ENCODE measurements at places on chromosomes 11 and 22.
A peak's percentile ranks its signal among the peaks of the same experiment; 100 is the strongest.

- DNase-seq: no peak
Observed at GRCh38 chr11:108203075-108203474, 19.4 kb downstream of the NPAT start.

DNA sequence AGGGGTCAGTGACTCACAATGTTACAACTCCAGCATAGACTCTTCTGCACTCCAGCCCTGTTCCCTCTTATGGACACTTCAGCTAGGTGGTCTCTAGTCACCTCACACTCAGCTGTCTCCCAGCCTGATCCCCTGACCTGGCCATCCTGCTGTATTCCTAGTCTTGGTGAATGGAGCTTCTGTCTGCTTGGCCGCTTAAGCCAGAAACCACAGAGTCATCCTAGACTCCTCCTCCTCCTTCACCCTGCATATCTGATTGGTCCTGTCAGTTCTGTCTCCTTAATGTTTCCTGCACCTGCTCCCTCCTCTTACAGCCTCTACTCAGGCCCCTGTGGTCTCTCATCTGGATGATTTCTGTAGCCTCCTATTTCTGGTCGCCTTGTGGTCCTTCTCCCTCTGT is 144.9 kb downstream of the HIPK3 start:
- DNase-seq: no peak

DNA sequence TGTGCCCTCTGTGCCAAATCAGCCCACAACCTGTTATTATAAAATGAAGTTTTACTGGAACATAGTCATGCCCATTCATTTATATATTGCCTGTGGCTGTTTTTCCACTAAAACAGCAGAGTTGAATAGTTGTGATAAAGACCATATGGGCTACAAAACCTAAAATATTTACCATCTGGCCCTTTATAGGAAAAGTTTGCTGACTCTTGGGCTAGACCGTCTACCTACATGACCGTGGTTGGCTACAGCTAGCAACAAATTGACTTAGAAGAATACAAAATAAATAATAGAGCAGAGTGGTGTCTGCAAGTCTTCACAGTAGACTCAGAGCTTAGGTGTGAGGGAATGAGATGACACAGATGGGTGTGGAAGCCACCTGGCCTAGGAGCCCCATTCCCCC is 11.2 kb upstream of the IL18BP start:
- no peak for DNase-seq

GRCh38 chr11:43681401-43681942 is 934 bp downstream of the HSD17B12 start:
- peak; percentile 17 for DNase-seq

DNA sequence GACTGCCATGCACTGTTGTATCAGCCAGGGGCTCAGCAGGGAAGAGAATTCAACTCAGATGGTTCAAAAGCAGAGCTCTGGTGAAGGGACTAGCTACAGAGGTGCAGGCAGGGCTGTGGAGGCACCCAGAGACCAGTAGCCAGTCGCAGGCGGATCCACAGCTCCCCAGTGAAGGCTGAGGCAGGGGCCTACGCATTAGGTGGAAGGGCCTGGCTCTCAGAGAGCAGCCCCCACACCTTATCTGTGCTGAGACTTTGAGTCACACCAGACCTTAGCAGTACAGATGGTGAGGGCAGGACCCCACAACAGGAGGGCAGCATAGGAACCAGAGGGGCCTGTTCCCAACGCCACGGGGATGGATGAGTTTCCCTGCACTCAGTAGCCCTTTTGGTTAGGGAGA is 189.6 kb downstream of the DSCAML1 start:
- no peak for DNase-seq

DNA sequence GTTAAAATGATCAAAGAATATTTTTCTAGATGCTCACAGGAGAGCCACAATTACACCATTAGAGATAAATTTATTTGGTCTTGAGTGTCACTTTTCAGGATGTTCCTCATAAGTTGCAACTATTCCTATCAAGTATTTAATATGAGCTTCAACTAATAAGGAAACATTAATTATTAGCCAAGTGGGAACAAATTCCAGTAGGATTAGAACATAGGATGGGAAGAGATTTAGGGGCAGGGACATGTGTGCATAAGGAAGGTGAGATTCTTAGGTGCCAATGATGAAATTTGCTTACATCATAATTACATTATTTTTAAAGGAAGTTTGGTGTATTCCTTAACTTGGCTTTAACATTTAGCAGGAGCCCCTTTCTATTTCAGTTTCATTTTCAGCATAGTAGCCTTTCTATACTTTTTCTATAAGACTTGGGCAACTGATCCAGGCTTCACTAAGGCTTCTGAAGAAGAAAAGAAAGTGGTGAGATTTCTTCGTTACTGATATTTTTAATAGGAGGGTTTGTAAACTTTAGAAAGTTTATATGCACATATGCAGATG is 38.8 kb downstream of the CSRP3 start:
- DNase-seq: no peak

GRCh38 chr11:47378836-47379170 is 456 bp upstream of the SPI1 start:
- no peak for DNase-seq

DNA sequence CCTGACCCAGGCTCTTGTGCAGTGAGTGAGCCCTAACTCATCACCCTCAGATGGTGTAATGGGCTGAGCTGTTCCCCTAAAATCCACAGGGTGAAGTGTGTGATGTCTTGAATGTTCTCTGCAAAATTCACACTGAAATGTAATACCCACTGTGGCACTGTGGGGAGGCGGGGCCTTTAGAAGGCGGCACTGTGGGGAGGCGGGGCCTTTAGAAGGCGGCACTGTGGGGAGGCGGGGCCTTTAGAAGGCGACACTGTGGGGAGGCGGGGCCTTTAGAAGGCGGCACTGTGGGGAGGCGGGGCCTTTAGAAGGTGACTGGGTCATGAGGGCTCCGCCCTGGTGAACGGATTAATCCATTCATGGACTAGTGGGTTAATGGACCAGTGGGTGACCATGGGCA is 33.0 kb downstream of the CHID1 start:
- peak; percentile 26 for DNase-seq

DNA sequence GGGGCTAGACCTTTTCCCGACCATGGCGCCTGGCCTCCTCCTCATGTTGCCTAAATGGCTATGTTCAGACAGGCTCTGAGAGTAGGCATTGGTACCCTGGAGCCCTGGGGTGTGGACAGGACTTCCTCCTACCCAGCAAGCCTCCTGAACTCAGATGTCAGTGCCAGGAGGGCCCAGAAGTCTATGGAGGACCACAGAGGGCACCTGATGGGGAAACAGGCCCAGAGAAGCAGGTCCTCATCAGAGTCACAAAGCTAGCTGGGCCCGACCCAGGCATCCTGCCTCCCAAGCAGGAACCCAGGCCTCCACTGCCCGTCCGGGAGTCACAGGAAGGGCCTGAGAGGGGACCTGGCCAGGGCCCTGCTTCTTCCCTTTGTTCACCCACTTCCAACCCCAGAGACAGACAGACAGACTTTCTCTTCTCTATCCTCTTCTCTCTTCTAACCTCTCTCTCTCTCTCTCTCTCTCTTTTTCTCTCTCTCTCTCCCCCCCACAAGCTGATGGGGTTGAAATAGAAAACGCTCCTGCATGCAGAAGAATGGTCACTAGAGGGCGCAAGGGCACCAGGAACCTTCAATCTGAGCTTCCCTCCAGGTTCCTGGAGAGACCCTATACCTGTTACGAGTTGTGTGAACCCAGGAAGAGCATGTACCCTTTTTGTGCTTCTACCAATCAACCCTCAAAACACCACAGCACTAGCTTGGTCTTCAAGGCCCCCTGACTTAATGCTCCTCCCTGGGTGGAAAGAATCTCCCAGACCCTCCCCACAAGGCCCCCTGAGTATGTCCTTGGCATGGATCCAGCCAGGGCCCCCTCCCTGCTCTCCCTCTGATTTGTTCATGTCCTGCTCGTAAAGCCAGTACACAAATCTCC is 27.1 kb downstream of the ARAP1 start:
- peak; percentile 68 for DNase-seq

DNA sequence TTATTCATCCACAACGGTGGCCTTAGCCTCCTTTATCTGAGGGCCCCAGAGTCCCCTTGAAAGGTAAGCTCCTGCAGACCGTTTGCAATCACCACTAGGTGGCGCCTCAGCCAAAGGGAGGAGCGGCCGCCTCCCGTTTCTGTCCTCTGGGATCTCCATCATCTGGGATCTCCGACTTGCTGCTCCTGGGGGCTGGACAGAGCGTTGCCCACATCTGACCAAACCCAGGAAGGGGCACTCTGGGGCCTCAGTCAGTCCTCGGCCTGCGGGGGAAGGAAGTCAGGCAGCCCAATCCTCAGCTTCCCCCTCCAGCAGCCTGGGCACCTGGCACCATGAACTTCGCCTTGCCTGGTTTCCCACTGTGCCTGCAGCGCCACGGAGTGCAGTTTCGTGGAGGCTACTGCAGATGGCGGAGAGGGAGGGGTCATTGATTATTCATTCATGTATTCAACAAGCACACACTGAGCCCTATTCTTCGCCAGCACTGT is 23.5 kb downstream of the TP53I11 start:
- peak; percentile 65 for DNase-seq

- peak; percentile 13 for DNase-seq
Observed at GRCh38 chr22:50058906-50059880, 1.1 kb upstream of the TTLL8 start.

DNA sequence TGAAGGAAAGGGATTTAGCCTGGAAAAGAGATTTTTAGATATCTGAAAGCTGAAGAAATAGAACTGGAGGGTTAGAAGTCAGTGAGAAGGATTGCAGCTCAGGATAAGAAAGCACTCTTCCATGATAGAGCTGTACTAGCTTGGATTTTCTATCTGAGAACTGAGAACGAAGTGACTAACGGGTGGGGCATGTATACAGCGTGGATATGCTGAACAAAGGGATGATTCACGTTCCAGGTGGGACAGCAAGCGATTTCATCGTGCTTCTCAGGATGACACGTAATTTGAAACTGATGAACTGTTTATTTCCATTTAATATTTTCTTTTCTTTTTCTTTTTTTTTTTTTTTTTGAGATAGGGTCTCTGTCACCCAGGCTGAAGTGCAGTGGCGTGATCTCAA is 53.0 kb downstream of the GRAMD1B start:
- peak; percentile 27 for DNase-seq

DNA sequence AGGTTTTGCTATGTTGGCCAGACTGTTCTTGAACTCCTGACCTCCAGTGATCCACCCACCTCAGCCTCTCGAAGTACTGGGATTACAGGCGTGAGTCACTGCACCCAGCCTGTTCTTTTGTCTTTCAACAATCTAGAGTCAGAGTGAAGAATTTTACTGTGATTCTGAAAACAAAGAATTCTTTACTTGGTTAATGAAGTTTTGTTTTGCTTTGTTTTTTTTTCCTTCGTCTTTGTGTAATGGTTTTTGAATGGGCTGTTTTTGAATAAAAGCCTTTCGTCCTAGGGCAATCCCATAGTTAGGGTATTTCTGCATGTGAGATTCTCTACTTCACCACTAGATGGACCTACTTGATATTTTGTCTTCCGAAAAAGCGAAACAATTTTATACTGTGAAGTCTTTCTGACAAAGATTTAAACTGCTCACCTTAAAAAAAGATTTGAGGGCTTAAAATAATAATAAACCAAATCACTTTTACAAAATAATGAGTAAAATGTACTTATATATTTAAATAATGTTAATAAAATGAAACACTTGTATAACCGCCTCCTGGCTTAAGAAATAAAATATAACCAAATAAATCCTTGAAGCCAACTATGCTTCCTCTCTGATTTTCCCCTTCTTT is 43.4 kb upstream of the SC5D start:
- DNase-seq: peak; percentile 53

- no peak for DNase-seq
Observed at GRCh38 chr11:2590965-2591754, 108.6 kb downstream of the KCNQ1OT1 start.

- DNase-seq: no peak
Observed at GRCh38 chr22:41487037-41487935, 18.4 kb downstream of the ACO2 start.

- DNase-seq: no peak
Observed at GRCh38 chr22:40726514-40726913, 47.2 kb downstream of the MCHR1 start.

GRCh38 chr11:107840129-107840484 is 18.5 kb downstream of the SLC35F2 start:
- DNase-seq: no peak

DNA sequence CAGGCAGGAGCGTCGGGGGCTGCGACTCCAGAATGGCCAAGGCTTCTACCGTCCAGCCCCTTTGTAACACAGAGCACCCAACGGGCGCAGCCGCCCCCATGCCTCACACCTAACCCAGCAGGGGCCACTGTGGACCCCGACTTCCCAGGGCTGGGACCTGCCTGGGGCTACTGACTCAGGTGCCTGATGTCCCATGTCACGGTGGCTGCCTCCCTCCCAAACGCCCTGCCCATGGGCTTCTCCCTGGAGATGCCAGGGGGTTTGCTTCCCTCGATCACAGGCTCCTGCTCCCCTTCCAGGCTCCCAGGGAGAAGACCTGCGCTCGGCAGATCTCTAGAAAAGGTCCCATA is 84.0 kb downstream of the MYEOV start:
- no peak for DNase-seq

DNA sequence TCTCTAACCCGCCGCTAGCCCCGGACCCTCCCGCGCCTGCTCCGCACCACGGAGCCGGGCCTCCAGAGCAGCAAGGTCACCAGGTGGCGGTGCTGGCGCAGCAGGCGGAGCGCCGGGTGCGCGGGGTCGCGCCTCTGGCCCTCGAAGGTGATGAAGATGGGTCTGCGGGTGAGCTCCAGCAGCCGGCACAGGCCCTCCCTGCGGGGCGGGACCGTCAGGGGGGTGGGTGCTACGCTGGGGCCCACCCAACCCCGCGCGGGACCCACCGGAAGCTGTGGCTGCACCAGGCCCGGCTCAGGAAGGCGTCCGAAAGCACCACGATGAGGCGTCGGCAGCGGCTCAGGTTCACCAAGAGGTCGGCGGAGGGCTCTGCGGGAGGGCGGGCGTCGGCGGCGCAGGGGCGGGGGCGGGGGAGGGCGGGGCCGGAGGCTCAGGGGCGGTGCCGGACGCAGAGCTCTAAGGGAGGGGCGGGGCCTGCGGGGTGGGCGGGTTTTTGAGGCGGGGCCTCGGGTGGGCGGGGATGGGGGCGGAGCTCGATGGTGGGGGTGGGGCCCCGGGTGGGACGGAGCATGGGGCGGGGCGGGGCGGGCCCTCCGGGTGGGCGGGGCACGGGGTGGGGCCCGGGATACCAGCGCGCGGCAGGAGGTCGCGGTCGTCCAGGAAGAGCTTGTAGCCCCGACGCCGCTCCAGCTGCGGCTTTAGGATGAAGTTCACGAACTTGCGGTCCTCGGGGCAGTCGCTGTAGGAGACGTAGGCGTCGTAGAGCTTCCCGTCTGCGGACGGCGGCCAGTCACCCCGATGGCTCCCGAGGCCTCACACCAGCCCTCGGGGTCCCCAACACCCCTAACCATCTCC is 7.8 kb downstream of the SIGIRR start:
- DNase-seq: peak; percentile 66

DNA sequence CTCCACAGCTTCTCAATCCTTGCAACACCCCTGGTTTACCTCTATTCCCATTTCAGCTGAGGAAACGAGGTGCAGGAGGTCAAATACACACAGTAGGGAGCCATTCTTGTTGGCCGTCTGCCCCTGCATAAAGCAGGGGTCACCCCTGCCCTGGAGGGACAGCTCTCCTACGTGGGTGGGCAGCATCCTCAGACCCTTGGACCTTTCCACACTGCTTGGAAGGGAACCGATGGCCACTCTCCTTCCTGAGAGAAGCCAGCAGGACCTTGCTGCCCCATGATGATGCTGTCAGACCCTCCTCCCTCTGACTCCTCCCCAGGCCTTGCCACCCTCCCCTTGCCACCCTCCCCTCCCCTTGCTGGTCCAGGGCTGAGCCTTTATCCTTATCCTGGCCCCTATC is 121.1 kb upstream of the SYT13 start:
- no peak for DNase-seq

Data from HCEC 1CT (cell line).